ENCODE measurements at places on chromosomes 5 and 9.
A peak's percentile ranks its signal among the peaks of the same experiment; 100 is the strongest.

DNA sequence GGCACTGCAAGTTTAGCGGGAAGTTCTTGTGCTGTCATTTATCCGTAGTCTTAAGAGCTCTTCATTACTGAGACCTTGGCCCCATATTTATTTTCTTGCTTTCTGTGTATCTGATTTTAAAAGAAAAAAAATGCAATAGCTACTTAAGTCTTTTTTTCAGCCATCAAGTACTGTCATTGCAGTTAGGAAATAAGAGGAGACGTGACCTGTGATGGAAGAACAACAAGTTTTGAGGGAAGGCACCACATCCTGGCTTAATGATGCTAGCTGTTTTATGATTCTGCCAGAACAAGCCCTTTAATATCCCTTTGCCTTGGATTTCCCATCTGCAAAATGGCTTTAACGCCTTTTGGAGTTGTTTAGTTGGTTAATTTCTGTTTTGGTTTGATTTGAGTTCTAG is 3.8 kb downstream of the RGMB start:
- DNase-seq, result no peak

- no peak for DNase-seq
Observed at GRCh38 chr5:65120371-65120967, 351.7 kb downstream of the CWC27 start.

DNA sequence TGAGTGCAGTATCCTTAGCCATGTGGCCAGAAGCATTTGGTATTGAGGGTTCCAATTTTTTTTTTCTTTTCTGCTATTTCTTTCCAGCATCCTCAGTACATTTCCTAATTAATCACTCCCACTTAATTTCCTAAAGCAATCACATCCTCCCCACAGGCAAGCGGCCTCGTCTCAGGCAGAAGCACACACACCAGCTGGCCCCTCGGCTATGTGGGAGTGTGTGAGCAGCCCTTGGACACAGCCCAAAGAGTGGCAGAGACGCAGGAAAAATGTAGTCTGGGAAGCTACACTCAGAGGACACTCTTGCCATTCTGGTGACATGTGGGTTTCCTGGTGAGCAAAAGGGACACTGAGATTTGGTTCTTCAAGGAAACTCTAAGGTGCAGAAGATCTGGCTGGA is 20.7 kb downstream of the SLIT3 start:
- no peak for DNase-seq

DNA sequence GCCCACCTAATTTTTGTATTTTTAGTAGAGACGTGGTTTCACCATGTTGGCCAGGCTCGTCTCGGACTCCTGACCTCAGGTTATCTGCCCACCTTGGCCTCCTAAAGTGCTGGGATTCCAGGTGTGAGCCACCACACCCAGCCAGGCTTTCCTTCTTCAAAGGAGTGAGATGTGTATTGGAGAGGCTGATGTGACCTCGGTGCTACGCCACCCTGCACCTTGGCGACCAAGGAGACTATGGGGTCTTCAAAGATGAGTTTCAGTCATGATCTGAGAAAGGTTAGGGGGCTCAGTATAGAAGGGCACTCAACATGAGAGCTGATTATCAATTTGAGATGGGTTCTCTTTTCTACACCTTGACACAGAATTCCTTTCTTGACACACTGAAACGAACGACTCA is 284.2 kb upstream of the WWC1 start:
- no peak for DNase-seq

GRCh38 chr5:124454081-124454480 is 292.4 kb downstream of the ZNF608 start:
- DNase-seq, result no peak

GRCh38 chr5:142356716-142357468 is 32.1 kb upstream of the SPRY4 start:
- DNase-seq, result peak; percentile 93

DNA sequence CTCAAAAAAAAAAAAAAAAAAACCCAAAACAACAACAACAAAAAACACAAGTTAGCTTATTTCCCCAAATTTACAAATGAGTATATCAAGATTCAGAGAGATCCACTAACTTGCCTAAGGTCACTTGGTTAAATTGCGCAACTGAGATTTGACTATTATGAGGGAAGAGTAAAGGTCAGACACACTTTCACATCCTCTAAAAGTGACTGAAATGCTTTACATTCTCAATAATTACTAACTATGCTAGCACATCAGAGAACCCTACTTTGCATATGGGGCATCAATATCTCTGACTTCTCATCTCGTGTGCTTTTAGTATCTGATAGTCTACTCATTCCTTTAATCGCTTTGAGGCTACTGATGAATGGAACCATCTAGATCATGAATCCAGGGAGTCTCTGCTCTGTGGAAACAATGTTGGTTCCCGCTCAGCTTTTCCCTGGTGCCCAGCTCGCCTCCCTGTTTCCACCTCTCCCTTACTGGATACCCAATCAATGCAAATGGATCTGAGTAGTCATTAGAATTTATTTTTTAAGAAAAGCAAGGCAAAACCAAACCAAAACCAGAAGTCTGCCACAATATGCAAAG is 182.1 kb upstream of the TRIM32 start:
- DNase-seq, result no peak

- DNase-seq, result no peak
Observed at GRCh38 chr9:130225071-130225470, 40.5 kb upstream of the HMCN2 start.

DNA sequence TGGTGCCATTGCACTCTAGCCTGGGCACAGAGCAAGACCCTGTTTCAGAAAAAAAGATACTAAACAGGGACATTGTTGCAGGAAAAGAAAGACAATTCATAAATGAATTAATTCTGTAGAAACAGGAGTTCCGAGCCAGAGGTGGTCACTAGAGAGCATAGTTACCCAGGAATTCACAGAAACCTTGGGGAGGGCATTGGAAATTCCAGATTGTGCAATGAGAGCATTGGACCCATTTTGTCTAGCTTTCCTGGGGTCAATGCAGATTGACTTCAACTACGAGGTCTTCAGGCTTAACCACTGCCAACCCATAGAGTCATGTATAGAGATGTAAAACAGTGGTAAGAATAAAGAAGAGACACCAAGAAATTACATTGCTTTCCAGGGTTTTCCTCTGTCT is 63.1 kb downstream of the ABHD17B start:
- no peak for DNase-seq

GRCh38 chr9:137217276-137218211 is 4.5 kb downstream of the RNF208 start:
- DNase-seq, result no peak

DNA sequence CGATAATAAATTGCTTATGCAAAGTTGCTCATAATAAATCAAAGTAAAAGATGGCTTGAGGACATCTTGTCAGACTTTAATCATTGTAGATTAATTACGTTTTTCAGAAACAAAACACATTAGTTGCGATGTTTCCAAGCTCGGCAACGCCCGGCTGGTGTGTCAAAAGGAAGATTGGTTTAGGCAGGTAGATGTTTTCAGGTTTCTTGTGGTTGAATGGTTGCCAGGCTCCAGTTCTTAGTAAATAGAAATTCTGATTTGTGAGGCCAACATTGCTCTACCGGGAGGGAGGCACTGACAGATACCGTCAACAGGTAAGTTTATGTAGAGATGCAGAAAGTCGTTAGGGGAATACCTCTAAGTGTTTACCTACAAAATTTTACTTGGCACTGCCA is 280.3 kb downstream of the NPR3 start:
- DNase-seq, result no peak

DNA sequence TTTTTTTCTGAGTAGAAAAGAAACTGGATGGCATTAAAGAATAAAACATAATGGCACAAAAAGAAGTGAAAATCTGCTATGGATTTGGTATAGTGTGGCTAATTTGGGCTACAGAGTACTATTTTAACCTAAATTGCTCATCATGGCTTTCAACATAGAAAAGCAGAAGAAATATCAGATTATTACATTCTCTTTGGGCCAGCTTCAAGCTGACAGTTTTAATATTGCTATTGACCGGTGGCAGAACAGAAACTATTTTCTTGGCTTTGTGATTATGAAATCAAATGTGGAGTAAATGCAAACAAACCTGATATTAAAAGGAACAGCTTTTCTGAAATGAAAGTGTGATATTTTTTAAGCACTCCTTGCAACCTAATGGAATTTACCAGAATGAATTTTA is 301.5 kb downstream of the EPB41L4A start:
- DNase-seq, result no peak

DNA sequence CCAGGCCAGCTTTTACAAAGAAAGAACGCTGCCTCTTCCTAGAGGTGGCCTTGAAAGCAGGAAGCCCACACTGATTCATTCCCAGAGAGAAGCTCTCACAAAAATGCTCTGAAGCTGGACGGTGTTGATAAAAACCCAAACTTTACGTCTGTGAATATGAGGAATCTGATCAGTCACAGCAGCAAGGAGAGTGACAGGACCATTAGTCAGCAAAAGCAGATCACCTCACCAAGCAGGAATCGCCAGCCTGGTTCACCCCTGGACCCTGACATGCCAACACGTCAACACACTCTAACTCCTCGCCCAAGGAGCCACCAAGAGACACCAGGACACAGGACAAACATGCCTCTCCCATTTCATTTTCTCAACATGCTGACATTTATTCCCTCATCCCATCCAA is 70.6 kb upstream of the ZNF622 start:
- DNase-seq, result no peak

GRCh38 chr5:78726571-78726970 is 78.0 kb upstream of the LHFPL2 start:
- DNase-seq, result no peak

DNA sequence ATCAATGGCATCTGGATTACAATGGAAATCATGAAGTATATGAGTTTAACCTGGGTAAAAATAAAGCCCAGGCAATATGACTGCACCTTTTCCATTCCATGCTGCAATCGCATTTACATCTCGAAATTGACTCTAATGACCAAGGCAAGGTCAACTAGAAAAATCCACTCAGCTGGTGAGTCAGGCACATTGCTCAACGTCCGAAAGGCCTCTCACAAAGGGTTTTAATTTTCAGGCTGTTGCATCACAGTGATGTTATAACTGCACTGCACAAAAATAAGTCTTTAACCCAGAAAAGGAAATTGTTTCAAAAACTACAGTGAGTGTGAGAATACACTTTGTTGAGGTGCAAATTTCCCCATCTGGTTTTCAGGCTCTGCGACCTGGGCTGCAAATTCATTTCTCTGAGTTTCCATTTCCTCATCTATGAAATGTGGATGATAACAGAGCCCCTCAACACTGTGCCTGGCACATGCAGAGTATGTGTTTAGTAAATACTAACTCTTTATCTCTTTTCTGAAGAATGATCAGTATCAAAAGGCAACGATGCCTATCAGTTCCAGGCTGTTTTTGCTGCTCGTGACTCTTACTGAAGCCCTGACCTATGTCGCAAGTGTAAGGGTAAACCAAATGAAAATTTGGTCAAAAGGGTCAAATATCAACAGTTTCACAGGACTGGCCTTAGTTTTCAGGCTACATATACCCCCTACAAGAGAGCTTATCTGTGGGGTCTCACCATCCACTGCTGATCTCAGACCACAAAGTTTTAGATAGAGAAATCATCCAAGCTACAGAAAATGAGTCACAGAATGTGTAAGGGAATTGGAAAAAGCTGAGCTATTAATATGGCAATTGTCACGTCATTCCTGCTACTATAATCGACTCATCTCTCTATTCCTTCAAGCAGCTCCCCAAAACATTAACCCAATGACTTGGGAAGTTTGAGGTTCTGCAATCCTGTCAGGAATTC is 4.1 kb downstream of the NFIL3 start:
- DNase-seq, result no peak

- DNase-seq, result no peak
Observed at GRCh38 chr5:65749956-65750355, 28.0 kb downstream of the NLN start.

DNA sequence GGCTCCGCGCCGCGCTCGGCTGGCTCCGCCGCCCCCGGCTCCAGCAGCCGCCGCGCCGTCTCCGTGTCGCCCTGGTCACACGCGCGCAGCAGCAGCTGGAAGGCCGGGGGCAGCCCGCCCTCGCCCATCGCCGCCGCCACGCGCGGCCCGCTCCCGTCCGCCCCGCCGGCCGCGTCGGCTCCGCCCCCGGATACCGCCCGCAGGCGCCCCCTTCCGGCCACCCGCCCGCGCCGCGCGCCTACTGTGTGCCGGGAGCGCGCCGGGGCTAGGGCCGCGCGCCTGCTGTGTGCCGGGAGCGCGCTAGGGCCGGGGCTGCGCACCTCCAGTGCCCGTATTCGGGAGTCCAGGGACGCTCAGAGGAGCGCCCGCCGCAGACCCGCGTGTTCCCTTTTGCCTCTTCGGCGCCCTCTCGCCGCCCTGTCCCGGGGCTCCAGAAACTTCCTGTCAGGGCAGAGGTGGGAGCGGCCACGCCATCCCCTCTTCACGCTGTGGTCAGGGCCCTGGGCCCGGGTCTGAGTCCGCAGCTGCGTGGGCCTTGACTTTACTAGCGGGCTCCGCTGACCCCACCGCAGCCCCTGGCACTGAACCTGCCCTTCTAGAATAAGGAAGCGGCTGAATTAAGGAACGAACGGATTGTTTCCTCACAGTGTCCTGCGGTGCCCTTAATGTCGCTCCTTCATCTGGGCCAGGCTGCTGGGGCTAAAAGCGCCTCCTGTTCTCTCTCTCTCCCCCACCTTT is at the start of gene ANKS6:
Gene ANKS6, minus strand, starts transcription at position 192 of the 738 bp plus-strand sequence. Its CDS starts 64 bp downstream, at position 128.
- DNase-seq, result no peak

DNA sequence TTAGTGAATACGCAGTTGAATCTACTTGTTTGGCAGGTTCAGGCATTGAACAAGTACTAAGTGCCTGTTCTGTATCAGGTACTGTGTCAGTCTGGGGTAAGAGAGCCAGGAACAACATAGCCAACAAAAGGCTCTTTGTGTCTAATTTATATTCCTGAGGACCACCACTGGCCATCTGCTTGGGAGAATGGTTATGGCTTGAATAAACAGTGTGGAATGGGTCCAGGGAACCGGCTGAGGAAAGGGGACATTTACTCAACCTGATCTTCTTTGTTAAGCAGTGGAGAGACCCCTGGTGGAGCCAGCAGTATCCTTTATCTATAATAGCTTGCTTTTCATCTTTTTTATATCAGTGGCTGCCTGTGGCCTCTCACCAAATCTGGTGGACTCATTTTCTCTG is 38.6 kb downstream of the EXOSC2 start:
- no peak for DNase-seq

DNA sequence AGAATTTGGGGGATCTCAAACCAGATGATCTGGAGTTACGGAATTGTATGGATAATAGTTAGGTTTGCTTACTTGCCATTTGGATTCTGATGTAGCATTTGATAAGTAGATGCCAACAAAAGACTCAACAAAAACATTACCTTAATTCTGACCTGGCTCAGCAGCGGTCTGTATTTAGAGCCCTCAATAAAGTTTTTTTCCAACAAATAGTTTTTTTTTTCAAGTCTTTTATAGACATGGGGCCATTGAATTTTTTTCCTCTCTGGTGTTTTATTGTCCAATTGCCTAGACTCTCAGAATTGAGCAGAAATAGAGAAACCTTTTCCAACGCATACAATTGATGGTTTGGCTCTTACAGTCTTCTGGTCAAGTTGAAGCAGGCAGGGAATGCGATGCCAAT is 192.8 kb upstream of the GAS1 start:
- no peak for DNase-seq

All from suprapubic skin (tissue), 4 donors.